ENCODE measurements at places on chromosomes 1 and 21.

DNA sequence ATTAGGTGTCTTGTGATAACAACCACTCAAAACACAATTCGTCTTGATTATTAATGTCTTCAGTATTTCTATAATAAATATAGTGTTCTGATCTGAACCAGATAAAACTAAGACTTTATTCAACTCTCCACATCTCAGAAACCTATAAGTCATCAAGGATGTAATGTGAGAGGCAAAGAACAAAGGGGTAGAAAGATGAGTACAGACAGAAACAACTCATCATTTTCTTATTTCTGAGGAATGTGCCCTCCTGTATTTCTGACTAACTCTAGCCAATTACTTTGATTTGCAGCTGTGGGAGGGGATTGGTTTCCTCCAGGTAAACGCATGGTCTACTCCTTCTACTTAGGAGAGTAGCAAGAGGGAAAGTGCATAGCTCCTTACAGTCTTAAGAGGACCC is 73.7 kb upstream of the ST6GALNAC5 start:
- no peak for DNase-seq

- DNase-seq, result no peak
These were observed 168.0 kb downstream of the GRIK3 start for GRCh38 chr1:36866169-36866814.

GRCh38 chr1:208324005-208324404 is 79.8 kb upstream of the PLXNA2 start:
- DNase-seq, result no peak

- no peak for DNase-seq
These were observed 237.0 kb upstream of the SGIP1 start for GRCh38 chr1:66296951-66297350.

DNA sequence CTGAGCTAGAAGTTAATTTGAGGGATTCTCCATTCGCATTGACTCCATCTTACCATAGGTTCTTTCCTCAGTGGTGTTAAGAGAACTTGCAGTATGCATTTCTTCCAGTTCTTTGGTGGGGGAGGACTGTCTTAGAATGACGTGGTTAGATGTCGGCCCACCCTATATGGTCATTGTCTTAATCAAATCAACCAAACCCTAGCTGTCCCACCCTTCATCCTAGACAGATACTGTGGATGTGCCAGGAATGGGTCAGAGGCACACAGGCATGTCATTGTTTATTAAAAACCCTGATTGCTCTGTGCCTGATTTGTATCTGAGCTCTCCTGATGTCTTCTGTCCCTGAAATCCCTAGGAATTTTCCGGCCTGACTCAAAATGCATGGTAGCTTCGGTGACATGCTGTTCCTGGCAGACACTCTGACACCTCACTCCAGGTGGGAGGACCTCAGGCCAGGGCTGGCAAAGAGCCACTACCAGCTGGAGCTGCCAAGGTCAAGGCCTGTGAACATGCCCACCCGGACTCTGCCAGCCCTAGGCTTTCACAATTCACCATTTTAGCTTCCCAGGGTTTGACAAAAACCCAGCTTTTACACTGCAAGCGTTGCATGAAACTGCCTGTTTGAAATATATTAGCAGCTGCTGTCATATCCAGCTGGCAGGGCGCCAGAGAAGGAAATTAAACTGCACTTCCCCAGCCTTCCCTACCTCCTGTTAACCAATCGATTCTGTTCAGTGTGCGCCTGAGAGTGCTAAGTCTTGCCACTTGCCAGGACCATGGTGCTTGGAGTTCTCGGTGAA is 134.0 kb downstream of the FAM78B start:
- DNase-seq, result no peak

GRCh38 chr1:70360321-70360720 is 5.8 kb upstream of the ANKRD13C start:
- no peak for DNase-seq

- DNase-seq, result no peak
These were observed 49.9 kb downstream of the BACE2 start for GRCh38 chr21:41217671-41218385.

GRCh38 chr1:31924839-31925238 is 13.3 kb downstream of the PTP4A2 start:
- DNase-seq, result no peak

DNA sequence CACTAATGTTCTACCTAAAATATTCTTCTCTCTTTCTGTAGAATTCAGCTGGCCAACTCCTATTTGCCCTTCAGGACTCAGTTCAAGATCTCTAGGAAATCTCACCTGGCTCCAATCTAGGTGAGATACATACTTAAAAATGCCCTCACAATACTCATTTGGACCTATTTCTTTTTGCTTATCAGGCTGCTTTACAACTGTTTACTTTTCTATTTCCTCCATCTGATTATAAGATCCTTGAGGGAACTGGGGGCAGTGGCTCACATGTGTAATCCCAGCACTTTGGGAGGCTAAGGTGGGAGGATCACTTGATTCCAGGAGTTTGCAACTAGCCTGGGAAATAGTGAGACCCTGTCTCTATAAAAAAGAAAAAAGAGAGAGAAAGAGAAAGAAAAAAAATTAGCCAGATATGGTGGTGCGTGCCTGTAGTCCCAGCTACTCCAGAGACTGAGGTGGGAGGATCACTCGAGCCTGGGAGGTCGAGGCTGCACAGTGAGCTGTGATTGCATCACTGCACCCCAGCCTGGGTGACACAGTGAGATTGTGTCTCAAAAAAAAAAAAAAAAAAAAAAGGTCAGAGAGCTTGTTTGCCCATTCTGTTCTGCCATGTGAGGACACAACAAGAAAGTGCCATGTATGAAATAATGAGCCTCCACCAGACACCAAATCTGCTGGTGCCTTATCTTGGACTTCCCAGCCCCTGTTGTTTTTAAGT is 14.8 kb downstream of the EFCAB14 start:
- no peak for DNase-seq

DNA sequence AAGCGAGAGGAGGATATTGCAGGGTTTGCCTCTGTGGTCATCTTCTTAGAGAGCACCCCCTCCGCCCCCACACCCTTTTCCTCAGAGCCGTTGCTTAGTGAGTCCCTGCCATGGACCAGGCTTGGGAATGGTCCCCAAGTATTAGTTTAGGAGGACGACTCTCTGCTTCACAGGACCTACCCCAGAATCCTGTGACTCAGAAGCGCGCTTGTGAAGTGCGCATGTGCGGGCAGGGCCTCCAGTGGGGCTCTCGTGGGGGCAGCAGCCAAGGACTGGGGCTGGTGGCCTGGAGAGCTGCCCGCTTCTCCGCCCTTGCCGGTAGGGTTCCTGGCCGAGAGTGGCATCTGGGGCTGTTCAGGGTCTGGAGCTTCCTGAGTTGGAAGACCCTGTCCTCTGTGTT is 37.3 kb upstream of the HMGN1 start:
- DNase-seq, result peak; percentile 20

DNA sequence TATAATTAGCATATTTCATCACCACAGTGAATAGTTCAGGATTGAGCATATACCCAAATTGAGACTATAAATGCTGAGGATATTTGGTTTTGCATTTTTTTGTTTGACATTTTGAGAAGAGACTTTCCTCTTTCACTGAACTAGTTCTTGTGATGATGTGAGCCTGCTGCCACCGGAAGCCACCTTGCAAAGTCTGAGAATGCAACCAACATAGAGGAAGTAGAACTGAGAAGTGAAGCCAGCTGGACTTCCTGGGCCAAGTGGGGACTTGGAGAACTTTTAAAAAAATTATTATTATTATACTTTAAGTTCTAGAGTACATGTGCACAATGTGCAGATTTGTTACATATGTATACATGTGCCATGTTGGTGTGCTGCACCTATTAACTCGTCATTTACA is 102.3 kb downstream of the RPE65 start:
- DNase-seq, result no peak

DNA sequence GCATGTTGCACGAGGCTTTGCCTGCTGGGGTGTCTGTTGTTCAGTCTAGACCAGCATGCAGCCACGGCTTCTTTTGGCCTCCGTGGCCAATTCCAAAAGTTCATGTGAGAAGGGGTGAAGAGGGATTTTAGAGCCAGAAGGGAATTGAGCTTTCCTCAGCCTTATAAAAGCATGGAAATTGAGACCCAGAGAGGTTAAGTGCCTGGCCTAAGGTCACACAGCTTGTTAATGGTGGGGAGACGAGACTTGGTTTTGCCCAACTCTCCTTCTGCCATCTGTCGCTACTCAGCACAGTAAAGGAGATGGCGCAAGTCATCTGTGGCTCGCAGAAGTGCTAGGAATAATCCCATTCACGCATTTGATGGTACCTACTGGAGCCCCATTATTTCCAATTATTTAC is 25.7 kb downstream of the ZBTB18 start:
- no peak for DNase-seq

DNA sequence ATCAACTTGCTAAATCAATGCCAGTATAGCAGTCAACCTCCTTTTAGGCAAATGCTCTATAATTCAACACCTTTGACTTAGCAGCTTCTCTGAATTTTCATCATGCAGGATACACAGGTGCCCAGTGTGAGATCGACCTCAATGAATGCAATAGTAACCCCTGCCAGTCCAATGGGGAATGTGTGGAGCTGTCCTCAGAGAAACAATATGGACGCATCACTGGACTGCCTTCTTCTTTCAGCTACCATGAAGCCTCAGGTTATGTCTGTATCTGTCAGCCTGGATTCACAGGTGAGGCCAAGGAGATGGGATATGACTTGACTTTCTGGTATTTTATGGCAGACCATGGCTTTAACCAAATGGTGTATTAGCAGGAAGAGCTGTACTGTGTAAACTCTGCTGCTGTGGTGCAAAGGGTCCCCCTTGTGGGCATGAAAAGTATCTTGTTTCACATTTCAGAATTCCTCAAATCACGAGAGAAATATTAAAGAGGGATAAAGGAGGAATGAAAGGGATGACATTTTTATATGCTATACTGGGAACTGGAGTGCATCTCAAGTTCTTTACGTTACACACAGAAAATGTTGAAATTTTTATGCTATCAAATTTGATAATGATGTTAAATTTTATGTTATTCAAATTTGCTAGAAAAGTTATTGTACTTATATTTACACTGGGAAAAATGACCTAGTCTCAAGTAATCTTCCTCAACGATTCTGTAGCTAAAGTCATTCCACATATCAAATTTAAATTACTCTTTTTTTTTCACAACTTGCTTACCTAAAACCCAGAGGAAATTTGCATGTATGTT is 88.9 kb downstream of the CRB1 start:
- no peak for DNase-seq

- no peak for DNase-seq
These were observed 20.9 kb downstream of the SPSB1 start for GRCh38 chr1:9313576-9313975.

GRCh38 chr1:58477390-58477789 is 69.1 kb downstream of the OMA1 start:
- DNase-seq, result no peak

- no peak for DNase-seq
These were observed 1.7 kb upstream of the HLX start for GRCh38 chr1:220877377-220878095.

DNA sequence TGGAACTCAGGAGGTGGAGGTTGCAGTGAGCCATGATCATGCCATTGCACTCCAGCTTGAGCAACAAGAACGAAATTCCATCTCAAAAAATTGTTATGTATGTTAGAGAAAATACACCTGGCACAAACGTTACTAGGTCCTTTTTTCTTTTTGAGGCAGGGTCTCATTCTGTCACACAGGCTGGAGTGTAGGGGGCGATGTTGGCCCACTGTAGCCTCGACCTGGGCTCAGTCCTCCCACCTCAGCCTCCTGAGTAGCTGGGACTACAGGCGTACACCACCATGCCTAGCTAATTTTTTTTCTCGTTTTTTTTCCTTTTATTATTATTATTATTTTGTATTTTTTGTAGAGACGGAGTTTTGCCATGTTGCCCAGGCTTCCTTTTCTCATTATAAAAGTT is 4.4 kb downstream of the HAX1 start:
- DNase-seq, result peak; percentile 23

DNA sequence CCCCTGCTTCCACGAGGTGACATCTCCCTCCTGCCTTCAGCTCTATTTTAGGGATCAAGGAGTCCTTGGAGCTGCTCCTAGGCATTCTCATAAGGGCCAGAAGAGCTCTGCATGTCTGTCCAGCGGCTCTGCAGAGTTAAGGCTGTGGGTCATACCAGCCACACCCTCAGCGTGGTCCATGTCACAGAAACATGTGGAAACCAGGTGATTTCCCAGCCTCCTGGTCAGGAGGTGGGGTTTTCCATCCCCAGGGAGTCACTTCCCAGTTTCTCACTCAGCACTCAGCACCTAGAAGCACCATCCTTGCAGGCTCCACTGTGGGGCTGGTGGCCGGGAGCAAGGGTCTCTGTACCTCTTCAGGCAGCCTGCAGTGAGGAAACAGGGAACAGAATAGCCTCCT is 1.4 kb upstream of the TNFRSF1B start:
- no peak for DNase-seq

GRCh38 chr1:60874718-60875117 is 207.6 kb upstream of the NFIA start:
- no peak for DNase-seq

GRCh38 chr1:155000411-155000725 is 2.2 kb upstream of the ZBTB7B start:
- no peak for DNase-seq

- DNase-seq, result peak; percentile 67
These were observed 1.5 kb upstream of the COL16A1 start for GRCh38 chr1:31705080-31705866.

DNA sequence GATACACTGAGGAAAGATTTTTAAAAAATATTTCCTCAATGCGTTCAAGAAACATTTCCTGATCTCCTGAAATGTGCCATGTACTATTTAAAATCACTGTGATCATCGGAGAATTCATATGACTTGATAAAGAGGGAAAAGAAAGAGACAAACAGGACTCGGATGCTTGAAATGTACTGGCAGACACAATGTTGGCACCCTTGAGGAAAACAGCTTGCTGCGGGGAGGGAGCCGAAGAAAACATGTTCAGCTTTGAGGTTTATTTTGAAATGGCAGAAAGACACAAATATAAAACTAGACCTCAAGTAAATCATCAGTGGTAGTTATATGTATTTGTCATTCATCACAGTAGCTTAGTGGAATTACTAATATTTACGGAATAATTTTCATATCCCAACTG is 100.9 kb upstream of the BRINP3 start:
- no peak for DNase-seq

- DNase-seq, result no peak
These were observed 500 bp upstream of the DOCK7 start for GRCh38 chr1:62688687-62689085.

DNA sequence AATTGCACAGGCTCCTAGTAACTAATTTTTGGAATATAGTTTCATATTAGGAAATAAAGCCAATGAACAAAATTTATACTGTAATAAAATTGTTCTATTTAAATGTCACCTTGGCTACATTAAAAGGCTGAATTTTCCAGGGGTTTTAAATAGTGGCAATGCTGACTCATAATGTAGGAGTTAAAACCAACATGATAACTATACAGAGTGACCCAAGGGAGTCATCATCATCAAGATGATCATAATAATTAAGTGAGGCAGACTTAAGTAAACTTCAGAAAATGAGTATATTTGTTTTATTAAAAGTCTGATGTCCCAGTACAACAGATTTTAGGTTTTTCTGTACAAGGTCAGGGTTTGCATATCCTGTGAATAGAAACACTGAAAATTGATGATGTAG is 183.4 kb downstream of the PLPPR4 start:
- no peak for DNase-seq

All from activated CD8-positive, alpha-beta memory T cell treated with anti-CD3 and anti-CD28 coated beads, Interleukin-2, amount 50 U/mL, for 4 hours (primary cell).